ENCODE measurements at places on chromosomes 16 and 17.

GRCh38 chr17:34673995-34674890 is 94.9 kb downstream of the TMEM132E start:
- no peak for DNase-seq

GRCh38 chr16:88929091-88929445 is 47.9 kb downstream of the CBFA2T3 start:
- DNase-seq, result no peak

GRCh38 chr16:27640277-27640600 is 90.3 kb downstream of the KATNIP start:
- DNase-seq, result no peak

- DNase-seq, result no peak
Observed at GRCh38 chr17:81371910-81372760, 23.1 kb upstream of the BAHCC1 start.

DNA sequence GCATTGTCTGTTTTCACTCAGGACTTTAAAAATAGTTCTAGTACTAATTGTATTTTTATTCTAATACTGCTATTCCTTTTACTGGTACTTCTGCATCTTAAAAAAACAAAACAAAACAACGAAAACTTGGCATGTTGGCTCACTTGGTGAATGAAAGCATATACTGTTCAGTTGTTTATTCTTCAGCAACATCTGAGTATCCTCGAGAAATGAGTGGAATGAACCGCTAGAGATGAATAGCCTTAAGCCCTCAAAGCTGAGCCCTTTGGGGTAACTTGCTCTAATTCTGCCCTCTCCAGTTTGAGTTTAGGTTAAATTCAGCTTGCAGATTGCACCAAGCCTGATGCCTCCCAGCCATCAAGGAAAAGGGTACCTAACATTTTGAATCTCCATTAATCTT is 126.5 kb downstream of the WWOX start:
- DNase-seq, result no peak

GRCh38 chr17:265718-266117 is 84.3 kb upstream of the DOC2B start:
- no peak for DNase-seq

GRCh38 chr17:4049546-4049945 is 85.3 kb upstream of the ATP2A3 start:
- DNase-seq, result no peak

GRCh38 chr16:84348386-84348888 is 19.9 kb upstream of the ATP2C2 start:
- no peak for DNase-seq

DNA sequence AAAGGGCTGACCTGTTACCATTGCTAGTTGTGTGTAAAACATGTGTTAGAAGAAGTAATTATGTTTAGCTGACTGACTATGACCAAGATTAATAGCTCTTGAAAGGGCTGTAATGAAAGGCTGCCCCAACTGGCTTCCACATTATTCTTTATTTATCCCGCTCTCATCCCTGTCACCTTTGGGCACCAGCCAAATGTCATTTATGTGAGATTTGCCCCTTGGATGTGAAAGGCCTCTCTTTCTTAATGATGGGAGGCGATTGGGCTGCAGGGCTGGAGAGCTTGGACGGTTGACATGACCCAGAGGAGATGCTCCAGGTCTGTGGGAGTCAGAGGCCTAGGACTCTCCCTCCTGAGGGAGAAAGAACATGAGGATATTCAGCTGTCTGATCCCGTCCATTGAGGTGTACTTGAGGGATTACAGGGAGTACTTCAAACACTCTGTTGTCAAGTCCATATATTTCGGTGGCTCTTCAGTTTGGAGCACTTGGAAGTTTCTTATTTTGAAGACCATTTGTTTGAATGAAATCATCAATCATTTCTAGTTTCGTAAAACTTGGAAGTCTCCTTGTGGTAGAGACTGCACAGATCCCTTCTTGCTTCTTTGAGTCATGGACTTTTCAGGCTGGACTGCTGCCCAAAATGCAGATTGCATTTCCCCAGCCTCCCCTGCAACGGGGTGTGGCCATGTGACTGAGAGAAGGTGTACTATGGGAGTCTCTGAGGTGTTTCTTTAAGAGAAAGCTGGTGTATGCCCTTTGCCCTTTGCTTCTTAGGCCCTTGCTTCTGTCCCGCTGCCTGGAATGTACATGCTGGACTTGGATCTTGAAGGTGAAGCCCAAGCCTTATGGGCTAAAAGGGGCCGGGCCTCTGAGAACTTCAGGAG is 51.3 kb downstream of the FTO start:
- no peak for DNase-seq

DNA sequence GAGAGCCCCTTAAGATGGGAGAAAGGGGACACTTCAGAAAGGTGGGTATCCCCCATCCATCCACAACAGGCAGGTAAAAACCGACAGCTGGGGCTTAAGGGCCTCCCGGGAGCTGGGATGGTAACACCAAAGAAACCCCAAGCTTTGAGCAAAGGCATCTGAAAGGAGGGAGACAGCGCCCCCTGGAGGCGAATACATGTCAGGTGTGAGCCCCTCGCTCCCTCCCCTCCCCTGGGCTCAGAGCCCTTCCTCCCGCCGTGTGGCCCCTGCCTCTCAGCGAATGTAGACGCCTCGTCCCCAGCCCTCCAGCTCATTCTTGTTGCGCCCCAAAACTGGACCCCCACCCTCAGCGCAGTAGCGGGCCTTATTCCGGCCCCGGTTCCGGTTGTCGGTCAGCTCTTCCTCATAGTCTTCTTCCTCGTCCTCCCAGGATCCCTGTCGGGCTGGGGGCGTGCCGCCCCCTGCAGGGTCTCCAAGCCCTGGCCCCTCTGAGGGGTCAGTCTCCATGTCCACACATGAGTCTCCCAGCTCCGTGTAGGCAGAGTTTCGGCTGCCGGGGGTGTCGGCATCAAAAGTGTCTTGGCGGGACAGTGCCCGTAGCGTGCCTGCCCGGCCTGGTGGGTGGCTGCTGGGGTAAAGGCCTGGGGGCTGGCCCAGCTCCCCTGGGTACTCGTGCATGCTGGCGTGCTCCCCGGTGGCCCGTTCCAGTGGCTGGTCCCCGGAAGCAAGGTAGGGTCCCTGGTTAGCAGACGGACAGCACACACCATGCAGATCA is 9.1 kb upstream of the ARL5C start:
- peak; percentile 62 for DNase-seq

- no peak for DNase-seq
Observed at GRCh38 chr17:68600067-68600930, 868 bp downstream of the FAM20A start.

DNA sequence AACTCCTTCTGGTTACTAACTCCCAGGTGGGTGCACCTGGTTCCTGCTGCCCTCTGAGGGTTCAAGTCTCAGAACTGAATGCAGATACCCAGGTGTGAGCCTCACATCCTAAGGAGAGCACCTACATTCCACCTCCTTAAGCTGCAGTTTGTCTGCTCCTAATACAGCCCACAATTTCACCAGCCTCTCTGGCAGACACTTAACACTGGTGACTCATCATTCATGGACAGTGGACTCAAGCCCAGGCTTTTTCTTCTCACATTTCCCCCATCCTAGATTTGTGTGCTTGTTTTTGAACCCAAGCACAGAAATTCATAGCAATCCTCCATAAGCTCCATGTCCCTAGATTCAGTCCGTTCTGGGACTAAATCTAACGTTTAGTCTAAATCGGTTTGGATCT is 7.0 kb upstream of the MAF start:
- DNase-seq, result no peak

DNA sequence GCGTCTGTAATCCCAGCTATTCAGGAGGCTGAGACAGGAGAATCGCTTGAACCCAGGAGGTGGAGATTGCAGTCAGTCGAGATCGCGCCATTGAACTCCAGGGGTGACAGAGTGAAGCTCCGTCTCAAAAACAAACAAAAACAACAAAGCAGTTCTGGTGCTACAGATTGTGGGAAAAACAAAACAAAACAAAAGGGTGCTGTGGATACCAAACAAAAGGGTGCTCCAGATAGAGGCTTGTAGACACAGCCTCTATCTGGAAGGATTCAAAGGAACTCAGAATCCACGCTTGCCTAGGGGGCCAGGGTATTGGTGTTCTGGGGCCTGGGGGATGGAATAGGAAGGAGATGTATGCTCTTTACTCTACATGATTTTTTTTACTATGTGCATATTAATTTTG is 2.5 kb downstream of the MYLK3 start:
- no peak for DNase-seq

DNA sequence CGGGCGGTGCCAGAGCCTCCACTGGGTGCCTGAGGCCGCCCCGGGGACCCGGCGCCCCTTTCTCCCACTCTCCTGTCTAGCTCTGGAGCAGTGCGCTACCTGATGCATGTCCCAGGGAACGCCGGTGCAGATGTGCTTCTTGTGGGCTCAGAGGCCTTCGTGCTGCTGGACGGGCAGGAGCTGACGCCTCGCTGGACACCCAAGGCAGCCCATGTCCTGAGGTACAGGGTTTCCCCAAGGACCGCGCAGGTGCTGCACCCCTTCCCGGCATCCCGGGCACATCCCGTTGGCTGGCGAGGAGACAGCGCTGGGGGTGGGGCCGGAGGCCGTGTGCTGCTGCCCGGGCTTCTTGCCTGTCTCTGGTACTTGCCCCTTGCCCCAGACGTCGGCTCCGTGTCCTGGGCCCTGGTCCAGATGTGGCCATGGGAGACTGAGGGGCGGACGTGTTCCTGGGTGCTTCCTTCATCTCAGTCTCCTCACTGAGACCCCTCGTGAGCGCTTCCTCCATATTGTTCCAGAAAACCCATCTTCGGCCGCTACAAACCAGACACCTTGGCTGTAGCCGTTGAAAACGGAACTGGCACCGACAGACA is 12.5 kb downstream of the RGS11 start:
- no peak for DNase-seq

DNA sequence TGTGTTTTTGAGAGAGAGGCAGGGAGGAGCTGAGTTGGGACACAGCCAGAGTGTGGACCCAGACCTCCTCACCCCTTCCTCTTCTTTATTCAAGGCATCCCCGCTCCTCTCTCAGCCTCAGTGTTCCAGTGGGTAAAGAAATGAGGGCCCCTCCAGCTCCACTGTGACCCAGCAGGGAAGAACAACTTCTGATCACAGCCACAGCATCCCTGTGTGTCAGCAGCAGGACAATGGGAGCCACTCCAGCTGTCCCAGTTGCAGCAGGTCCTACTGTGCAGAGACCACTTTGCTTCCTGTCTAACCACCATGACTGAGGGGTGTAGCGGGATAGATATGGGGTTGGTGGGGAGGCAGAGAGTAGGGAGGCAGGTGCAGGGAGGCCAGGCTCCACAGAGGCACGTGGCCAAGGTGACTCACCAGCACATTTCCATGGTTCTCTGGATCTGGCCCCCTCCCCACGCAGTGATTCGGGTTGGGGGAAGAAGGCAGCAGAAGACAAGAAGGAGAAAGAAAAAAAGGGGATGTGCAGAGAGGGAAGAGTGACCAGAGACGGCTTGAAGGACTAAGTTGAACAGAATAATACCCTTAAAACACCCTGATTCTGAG is 24.5 kb downstream of the PIK3R5 start:
- no peak for DNase-seq

- no peak for DNase-seq
Observed at GRCh38 chr17:21072745-21073197, 30.0 kb upstream of the USP22 start.

GRCh38 chr16:56728980-56729734 is 772 bp upstream of the NUP93 start:
- no peak for DNase-seq

DNA sequence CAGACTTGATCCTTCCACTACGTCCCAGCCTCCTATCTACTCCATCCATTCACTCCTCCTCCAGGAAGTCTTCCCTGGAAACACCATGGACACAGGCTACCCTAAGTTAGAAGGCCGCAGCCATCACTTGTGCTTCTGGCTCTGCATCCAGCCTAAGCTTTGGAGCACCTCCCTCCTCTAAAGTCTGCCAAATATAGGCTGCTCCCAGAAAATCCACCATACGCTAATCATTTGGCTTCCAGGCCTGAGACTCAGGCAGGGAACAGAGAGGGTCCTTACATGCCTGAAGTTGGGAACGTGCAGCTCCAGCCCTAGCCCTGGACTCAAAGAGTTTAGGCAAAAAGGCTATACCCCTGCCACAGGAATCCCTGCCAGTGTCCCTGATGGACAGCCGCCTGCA is 6.7 kb downstream of the PCGF2 start:
- no peak for DNase-seq

DNA sequence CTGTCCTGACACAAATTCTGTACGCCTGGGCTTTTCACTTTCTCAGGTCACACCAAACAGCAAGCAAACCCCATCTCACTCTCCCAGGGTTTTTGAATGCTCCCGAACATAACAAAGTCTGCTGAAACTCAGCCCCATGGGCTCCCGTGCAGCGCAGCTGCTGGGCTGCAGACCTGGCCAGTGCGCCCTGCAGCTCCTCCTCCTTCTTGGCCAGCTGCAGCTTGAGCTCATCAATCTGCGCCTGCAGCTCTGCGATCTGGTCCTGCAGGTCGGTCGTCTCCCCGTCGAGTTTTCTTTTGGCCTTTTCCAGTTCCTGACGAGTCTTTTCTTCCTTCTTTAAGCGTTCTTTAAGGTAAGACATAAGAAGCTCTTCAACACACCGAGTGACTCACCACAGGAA is 70.5 kb downstream of the NDEL1 start:
- DNase-seq, result no peak

- DNase-seq, result no peak
Observed at GRCh38 chr16:77450790-77451487, 16.1 kb upstream of the ADAMTS18 start.

DNA sequence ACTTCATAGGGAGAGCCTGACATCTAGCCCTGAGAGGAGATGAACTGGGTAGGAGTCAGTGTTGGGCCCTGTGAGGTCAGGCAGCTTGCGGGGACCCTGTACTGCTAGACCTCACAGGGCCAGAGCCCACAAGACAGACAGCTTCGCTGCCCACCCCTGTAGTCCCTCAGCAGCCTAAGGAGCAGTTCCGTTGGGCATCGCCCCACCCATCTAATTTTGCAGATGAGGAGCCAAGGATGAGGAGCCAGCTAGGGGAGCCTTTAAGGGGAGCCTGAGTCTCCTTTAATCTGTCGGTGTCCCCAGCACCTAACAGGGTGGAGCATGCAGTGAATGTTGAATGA is 755 bp upstream of the TUFM start:
- no peak for DNase-seq

GRCh38 chr17:27756467-27757371 is 43.6 kb downstream of the NOS2 start:
- peak; percentile 26 for DNase-seq

GRCh38 chr17:72122010-72122764 is 1.4 kb downstream of the SOX9 start:
- DNase-seq, result no peak

DNA sequence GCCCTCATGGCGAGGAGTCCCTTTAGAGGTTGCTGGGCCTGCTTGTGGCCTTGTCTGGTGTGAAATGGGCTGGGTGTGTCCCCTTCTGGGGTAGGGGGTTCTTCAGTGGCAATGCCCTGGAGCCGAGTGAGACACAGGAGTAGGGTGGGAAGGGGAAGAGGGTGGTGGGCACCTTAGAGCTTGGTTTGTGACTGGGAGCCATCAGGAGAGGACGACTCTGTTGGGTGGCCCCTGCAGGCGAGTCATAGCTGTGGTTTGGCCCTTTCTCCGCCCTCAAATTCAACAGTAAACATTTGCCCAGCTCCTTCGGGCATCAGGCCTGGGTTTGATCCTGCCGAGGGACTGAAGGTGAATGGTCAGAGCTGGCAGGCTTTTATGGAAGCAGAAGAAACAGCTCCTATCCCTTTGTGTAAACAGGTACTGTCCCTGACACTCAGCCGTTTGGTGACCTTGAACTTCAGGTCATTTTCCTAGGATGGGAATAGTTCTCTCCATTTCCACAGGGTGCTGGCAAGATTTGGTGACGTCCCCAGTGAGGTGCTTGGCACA is 2.9 kb downstream of the E4F1 start:
- no peak for DNase-seq

- no peak for DNase-seq
Observed at GRCh38 chr16:78768718-78769117, 669.3 kb downstream of the WWOX start.
